ENCODE measurements at places on chromosomes 2 and 18.

DNA sequence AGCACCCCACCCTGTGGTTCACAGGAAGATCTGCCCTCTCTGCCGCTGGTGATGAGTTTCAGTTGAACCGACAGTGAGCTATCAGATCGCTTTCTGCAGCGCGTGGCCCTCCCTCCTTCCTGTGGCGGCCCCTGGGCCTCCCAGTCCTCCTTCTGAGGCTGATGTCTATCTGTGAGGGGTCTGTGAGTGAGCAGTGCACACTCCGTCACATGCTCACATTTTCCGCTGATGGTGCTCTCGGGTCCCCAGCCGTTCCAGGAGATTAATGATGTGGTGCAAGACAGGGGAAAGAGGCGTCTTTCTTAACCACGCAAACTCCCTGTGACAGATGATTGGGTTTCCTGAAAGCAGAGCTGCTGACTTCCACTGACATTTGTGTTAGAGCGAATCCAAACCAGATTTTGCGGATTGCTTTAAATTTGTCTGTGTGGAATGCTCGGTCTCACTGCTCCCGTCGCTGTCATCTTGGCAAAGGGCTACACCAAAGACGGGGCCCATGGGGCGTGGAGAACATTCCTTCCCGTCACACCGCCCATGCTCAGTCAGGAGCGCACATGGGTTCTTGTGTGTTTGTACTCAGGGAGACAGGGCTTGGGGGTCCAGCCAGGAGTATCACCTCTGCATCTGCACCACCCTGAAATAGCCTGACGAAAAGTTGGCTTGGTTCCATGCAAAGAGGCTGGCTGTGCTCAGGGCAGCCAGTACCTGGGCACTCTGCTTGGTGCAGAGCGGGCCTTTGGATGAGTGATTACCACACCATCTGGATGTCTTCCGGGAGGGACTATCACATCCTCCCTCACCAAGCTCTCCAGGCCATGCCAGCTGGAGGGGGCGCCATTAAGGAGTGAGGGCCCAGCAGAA, 154.7 kb upstream of the HS6ST1 start:
- no peak for DNase-seq

- DNase-seq = no peak
These were observed 458.8 kb downstream of the SETBP1 start for GRCh38 chr18:45139478-45139877.

DNA sequence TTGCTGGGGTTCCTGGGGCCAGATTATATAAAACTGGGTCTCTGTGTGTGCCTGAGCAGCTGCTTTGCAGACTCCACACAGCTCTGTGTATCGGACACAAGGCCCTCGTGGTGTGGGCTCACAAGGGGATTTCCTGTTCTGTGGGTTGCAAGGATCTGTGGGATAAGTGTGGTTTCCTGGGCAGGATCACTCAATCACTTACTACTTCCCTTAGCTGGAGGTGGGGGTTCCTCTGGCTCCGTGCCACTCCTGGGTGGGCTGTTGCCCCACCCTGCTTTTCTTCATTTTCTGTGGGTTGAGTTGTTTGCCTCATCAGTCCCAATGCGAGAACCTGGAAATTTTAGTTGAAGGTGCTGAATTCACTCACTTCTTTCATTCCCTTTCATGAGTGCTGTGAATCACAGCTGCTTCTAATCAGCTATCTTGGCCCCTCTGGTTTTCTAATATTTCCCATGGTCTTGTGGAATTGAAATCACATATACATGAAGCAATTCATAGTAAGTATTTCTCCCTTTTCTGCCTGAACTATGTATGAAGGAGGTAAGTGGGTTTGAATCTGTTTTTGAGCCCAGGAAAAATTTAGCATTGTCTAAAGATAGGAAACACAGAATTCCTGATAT, 196.3 kb downstream of the DCDC2C start:
- DNase-seq = no peak

- DNase-seq = no peak
These were observed 312.8 kb upstream of the SALL3 start for GRCh38 chr18:78666666-78667335.

- DNase-seq = no peak
These were observed 27.9 kb downstream of the GPD2 start for GRCh38 chr2:156464106-156464505.

GRCh38 chr2:241029599-241030332, 31.3 kb downstream of the SNED1 start:
- DNase-seq = no peak

DNA sequence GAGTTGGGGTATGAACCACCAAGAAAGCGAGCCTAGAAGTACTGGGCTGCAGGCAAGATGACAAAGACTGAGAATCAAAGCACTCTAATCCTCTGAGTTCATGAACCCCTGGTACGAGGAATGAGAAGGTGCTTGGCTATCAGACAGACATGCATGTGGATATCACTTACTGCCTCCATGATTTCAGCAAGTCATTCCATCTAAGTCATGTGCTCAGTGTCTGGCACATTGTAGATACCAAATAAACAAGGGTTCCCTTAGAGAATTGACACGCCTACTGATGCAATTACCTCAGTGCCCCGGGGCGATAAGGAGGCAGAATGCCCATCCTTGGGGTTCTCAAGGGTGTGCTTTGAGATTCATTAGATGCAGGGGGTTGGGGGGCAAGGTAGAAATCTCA, 125.6 kb upstream of the PKDCC start:
- no peak for DNase-seq

- no peak for DNase-seq
These were observed at the start of gene TTN for GRCh38 chr2:178807227-178808008. Gene TTN (minus strand): TSS chr2:178807423. CDS start chr2:178804642, 2,781 bp downstream.

DNA sequence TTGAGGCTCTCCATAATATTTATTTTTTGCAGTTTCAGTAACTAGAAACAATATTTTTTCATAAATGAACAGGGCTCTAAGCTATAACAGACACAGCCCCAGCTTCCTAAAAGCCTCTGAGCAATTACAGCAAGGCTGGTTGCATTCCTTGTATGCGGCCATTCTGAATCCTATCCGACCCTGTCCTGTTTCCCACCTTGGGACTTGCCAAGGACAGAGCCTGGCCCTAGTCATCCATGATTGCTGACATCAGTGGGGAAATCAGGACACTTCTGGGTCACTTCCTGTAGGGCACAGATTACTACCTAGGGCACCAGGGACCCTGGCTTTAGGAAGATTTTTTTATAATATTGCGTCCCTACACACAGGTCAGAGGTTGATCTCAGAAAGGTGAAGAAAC, 5.5 kb downstream of the TMEM177 start:
- no peak for DNase-seq

DNA sequence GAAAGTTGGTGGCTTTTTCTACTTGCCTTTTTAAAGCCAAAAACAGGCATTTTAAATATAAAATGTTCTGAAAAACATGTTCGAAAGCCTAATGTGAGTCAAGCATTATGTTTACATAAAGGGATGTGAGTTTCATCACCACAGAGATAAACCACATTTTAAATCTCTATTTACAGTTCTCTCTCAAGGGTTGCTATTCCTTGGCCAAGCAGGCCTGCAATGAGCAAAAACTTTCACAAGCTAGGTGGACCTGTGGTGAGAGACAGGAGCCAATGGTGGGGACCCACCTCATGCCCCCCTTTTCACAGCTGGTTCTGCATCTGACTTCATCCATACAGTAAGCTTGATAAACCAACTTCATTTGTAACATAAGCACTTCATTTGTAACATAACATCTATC, 65.1 kb downstream of the CUL3 start:
- DNase-seq = no peak

- no peak for DNase-seq
These were observed 80.3 kb downstream of the INSIG2 start for GRCh38 chr2:118168615-118169014.

DNA sequence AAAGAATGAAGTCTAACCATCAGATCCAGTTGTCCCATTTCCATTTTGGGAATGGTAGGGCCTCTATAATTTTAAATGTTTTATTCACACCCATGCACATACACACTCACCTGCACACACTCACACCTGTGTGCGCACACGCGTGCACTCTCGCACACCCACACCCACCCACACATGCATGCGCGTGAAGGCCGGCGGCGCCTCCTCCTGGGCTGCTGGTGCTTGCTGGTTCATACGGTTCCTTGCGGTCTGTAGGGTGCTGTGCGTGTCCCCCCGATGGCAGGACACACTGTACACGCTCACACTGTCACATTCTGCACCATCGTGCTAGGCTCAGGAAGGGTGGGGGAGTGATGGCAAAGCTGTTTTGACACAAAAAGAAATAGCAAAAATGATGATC, 63.2 kb downstream of the TSHZ1 start:
- no peak for DNase-seq

- no peak for DNase-seq
These were observed 3.1 kb downstream of the DLX2 start for GRCh38 chr2:172099472-172100079.

- no peak for DNase-seq
These were observed 223.1 kb downstream of the CALCRL start for GRCh38 chr2:187224989-187225388.

DNA sequence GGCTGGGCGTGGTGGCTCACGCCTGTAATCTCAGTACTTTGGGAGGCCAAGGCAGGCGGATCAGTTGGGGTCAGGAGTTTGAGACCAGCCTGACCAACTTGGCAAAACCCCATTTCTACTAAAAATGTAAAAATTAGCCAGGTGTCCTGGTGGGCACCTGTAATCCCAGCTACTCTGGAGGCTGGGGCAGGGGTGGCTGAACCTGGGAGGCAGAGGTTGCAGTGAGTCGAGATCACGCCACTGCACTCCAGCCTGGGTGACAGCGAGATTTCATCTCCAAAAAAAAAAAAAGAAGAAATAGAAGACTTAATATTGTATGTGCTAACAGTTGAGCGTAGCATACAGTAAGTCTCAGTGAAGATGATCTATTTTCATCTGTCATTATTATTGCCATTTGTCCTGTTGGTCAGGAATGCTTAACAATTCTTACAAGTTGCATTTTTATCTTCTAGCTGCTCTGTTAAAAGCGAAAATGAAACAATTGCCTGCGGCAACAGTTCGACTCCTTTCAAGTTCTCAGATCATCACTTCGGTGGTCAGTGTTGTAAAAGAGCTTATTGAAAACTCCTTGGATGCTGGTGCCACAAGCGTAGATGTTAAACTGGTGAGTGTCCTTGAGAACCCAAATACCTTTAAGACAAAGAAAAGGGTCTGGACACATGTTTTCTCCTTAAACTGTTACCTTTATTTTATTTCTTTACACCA, 7.2 kb downstream of the PMS1 start:
- no peak for DNase-seq

DNA sequence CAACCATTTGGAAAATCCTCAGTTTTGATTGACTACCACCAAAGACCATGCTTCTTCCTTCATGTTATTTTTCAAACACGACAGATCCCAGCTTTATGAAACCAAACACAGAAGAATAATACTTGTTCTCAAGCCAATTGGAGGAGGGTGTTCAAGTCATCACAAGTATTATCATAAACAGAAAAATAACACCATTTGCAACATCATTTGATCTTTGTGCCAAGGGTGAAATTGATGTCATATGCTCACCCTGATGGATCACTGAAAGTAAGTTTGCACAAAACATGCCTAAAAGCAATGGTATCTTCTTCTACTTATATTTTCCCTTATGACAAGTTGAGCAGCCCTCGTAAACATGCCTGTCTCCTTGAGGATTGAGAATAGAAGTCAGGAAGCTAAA, 448.0 kb upstream of the ZEB2 start:
- no peak for DNase-seq

GRCh38 chr2:181348107-181348837, 108.9 kb upstream of the ITGA4 start:
- DNase-seq = no peak

GRCh38 chr18:44584900-44585299, 95.8 kb upstream of the SETBP1 start:
- no peak for DNase-seq

- DNase-seq = no peak
These were observed 27.5 kb downstream of the ARHGAP25 start for GRCh38 chr2:68762100-68762499.

DNA sequence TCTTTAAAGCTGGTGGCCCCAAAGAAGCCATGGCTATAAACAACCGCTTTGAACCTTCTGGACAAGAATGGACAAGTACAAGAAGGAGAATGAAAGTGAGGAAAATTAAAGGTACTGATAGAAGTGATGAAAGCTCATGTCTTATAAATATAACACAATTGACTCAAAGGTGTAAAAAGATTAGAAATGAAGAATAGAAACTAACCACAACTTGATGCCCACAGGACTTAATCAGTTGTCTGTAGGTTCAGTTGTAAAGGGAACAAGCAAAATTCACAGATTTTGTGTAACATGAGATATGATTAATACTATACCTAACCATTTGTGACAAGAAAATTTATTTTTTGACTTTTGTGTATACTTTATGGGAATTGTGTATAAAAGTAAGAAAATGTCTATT, 135.7 kb downstream of the NUP35 start:
- DNase-seq = no peak

GRCh38 chr2:230400454-230400853, 15.5 kb upstream of the SP100 start:
- no peak for DNase-seq

GRCh38 chr2:236093134-236093533, 75.1 kb downstream of the GBX2 start:
- DNase-seq = no peak

GRCh38 chr2:158049129-158049855, 52.4 kb upstream of the UPP2 start:
- DNase-seq = no peak

DNA sequence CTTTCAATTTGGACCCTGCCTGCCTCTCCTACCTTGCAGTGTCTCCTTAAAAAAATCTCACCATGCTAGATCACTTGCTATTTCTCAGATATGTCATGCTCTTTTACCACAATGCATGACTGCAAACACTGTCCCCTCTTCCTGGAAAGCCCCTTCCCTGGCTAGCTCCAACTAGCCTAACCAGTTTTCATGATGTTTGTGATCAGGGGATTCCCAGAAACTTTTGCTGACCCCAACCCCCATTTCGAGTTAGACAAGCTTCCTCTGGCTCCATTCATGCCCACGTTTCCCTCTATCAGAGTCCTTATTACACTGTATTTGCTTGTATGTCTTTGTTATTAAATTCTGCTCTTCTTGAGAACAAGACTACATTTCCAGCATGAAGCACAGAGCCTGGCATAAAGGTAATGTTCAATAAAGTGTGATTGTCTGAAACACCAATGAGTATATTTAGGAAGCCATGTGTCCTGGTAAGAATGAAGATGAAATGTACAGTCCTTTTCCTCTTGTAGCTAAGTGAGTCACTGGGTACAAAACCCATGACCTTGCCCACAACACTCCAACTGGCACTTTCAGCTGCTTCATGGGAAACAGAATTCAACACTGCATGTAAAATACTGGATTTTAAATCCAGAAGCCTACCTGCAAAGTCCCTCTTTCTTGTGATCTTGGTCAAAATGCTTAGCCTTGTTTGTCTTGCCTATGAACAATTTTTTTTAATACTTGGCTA, 62.0 kb upstream of the ATL2 start:
- DNase-seq = no peak

- DNase-seq = no peak
These were observed 248.5 kb downstream of the TMEM182 start for GRCh38 chr2:103010306-103010705.

DNA sequence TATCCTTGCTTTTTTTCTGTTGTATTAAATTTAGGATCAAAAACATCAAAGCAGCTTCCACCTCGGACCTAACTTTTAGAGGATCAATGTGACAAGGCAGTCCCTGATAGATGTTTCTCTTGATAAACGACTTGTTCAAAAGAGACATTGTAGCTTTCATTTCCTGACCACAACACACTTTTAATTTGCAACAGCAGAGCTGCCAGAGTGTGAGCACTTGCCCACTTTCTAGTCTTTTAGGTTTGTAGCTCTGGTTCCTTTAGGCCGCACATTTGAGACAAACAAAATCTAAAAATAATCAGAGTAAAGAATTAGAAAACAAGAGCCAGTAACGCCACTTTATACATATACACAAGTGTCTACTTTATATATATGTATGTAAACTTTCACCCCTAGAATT, 3.1 kb downstream of the FIGN start:
- no peak for DNase-seq

- no peak for DNase-seq
These were observed 55.2 kb upstream of the SEMA4C start for GRCh38 chr2:96924775-96925747.
